ENCODE measurements at places on chromosomes 2 and 18.

DNA sequence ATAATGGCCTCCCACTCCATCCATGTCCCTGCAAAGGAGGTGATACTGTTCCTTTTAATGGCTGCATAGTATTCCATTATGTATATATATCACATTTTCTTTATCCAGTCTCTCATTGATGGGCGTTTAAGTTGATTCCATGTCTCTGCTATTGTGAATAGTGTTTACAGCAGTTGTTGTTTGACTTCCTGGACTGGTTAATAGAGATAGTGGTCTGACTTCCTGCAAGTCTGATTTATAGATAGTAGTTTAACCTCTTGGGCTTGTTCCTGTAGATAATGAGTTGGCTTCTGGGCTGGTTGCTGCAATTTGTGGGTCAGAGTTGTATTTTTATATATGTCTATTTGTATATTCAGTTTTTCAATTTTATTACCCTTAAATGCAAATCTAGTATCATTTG, 145.4 kb downstream of the ARL6IP6 start:
- no peak for DNase-seq

GRCh38 chr18:37460604-37461003, 105.0 kb downstream of the CELF4 start:
- no peak for DNase-seq

DNA sequence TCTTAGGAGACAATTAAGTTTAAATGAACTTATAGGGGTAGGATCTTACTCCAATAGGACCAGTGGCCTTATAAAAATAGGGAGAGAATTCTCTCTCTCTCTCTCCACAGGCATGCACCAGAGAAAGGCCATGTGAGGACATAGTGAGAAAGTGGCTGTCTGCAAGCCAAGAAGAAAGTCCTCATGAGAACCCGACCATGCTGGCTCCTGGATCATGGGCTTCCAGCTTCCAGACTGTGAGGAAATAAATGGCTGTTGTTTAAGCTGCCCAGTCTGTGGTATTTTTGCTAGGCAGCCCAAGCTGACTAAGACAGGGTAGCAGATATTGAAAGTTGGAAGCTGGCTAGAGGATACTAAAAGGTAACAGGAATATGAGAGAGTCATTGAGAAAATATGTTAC, 454.0 kb downstream of the NBAS start:
- DNase-seq, result no peak

- DNase-seq, result peak; percentile 23
Measured at GRCh38 chr2:75605770-75606529, 40.6 kb upstream of the MRPL19 start.

GRCh38 chr2:78301166-78301789, 724.2 kb upstream of the REG3G start:
- no peak for DNase-seq

- DNase-seq, result no peak
Measured at GRCh38 chr2:223760838-223761502, 76.4 kb downstream of the AP1S3 start.

DNA sequence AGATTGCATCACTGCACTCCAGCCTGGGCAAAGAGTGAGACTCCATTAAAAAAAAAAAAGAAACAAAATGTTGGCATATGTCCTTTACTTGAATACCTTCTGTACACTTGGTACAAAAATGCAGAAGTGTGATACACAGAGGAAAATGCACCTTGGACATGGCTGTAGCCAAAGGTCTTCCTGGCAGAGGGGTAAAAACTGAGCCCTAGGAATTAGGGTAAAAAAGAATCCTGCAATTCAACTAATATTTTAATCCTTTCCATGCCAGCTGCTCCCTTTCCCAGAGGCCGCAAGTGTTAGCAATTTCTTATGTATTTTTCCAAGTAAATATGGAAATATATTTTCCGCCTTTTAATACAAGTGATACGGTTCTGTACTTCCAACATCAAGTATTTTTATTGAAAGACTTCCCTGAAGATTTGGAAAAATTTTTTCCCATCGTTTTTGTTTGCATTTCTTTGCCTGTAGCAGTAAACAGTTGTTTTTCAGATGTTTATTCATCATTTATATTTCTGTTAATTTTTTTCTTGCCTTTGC, 26.2 kb downstream of the KCNJ13 start:
- DNase-seq, result no peak

GRCh38 chr2:40361478-40361877, 90.4 kb downstream of the SLC8A1 start:
- DNase-seq, result no peak

GRCh38 chr2:223758131-223758840, 79.1 kb downstream of the AP1S3 start:
- DNase-seq, result no peak

- no peak for DNase-seq
Measured at GRCh38 chr2:29082804-29083495, 8.6 kb upstream of the PCARE start.

DNA sequence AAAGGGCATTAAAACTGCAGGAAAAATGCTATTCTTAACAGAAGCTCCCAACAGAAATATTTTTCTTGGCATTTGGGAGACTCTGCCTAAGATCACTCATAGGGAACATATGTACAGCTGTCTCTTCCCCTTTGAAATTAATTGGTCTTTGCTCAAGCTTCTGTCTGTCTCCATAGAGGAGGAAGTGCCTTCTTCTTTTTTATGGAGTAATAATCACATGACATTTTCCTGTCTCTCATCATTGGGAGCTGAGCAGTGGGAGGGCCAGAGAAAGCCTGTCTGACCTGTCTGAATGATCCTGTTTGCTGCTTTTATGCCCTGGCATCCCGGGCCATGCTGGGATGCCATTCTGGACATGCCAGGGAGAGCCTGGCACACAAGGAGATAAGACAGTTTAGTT, 145.6 kb downstream of the AQP4 start:
- DNase-seq, result no peak

GRCh38 chr2:112688086-112688880, 32.5 kb upstream of the NT5DC4 start:
- no peak for DNase-seq

GRCh38 chr2:99971326-99971900, 171.0 kb downstream of the AFF3 start:
- no peak for DNase-seq

- DNase-seq, result peak; percentile 27
Measured at GRCh38 chr2:212237350-212238095, 301.1 kb downstream of the ERBB4 start.

GRCh38 chr2:37923308-37924055, 1.6 kb upstream of the RMDN2 start:
- DNase-seq, result no peak
